A549 treated with Mapracorat at 1 μM for 4 hours (cell line): ENCODE measurements at places on chromosomes 1 and 21. TPM values are rescaled to one million over a fixed set of nuclear protein-coding genes. Genes with fewer than 3 reads are reported as not detected.

ADAM30 gene
- total RNA-seq, result not detected in 5 replicates

ZNF436 gene
- total RNA-seq, result 4.5 to 5.6 TPM (median 5.1 TPM) in 5 replicates

SLC5A9 gene
- total RNA-seq, result 0.10 TPM in 1 of 5 replicates, not detected in the others

TPTE gene
- not detected in 5 replicates for total RNA-seq

MCOLN2 gene
- 1.5 to 2.5 TPM (median 2.0 TPM) in 5 replicates for total RNA-seq

FAM167B gene
- total RNA-seq, result 0.40 to 0.70 TPM (median 0.58 TPM) in 5 replicates

DPT gene
- not detected in 5 replicates for total RNA-seq
